Activated CD4-positive, alpha-beta memory T cell treated with anti-CD3 and anti-CD28 coated beads, Interleukin-2, amount 10 ng/mL, durations not matched to agents 7 days and 5 days (primary cell): ENCODE measurements at places on chromosomes 2 and 18.

- DNase-seq = no peak
Observed at GRCh38 chr18:50507120-50507590, 52.7 kb upstream of the MAPK4 start.

DNA sequence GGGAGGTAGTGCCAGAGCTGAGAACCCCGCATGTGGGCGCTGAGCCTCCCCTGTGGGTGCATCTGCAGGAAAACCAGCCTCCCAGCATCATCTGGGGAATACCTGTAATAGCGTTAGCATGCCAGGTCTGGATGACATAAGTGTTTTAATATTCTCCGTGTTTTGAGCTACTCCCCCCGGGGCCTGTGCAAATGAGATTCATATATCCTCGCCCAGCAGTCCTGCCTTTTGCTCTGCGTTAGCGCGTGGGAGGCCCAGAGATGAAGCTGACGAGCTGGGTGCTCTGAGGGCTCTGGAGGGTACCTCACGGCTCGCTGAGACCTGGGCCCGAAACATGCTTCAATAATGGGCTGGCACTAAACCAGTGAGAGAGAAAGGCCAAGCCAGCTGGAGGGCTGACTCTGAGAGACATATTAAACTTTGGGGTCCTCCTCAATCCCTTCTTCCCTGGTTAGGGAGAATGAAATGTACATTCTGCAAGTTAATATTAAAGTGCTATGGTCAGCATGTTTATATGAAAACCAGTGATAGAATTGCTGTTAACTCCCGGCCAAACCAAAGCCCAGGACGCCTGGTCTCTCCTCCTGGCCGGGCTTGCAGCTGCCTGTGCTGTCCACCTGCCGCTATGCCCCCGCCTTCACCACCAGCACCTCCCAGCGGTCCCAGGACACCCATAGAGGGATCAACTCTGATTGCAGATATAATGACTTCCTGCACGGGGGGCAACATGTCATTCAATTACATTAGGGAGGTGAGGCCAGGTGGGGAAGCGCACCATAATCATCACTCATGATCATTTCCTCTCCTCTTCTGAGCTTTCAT is 77.0 kb downstream of the EDAR start:
- no peak for DNase-seq

GRCh38 chr2:26522751-26523171 is 44.8 kb upstream of the OTOF start:
- no peak for DNase-seq

DNA sequence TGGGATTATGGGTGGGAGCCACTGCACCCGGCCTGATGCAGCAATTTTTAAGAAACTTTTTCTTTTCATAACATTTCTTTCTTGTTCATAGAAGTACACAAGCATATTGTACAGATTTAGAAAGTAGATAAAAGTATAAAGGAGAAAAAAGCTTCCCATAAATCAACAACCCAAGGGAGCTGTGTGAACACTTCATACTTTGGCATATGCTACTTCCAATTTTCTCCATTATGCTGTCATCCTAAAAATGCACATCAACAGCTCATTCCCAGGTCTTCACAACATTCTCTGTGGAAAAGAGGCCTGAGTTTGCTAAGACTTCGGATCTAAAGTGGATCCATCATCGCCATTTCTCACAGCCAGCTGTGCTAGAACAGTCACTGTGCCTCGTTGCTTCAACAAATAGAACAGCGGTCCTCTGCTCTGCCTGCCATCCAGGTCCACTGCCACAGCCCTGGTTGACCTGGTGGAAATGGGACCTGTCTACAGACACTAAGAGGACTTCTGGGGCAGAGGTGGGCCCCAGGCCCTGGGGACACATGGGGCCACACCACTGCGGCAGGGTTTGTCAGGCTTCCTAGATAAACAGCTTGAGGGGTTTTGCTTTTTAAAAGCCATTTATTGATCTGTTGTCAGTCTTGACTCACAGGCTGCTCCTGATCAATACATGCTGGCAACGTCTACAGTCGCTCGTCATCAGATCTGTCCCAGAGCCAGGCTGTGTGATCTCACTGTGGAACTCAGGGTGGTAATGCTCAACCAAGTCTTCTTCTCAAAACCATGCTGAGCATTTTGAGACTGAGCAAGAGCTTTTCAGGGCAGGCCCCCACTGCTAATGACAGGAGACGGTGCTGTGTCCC is 72.7 kb upstream of the MGAT4A start:
- DNase-seq = no peak

DNA sequence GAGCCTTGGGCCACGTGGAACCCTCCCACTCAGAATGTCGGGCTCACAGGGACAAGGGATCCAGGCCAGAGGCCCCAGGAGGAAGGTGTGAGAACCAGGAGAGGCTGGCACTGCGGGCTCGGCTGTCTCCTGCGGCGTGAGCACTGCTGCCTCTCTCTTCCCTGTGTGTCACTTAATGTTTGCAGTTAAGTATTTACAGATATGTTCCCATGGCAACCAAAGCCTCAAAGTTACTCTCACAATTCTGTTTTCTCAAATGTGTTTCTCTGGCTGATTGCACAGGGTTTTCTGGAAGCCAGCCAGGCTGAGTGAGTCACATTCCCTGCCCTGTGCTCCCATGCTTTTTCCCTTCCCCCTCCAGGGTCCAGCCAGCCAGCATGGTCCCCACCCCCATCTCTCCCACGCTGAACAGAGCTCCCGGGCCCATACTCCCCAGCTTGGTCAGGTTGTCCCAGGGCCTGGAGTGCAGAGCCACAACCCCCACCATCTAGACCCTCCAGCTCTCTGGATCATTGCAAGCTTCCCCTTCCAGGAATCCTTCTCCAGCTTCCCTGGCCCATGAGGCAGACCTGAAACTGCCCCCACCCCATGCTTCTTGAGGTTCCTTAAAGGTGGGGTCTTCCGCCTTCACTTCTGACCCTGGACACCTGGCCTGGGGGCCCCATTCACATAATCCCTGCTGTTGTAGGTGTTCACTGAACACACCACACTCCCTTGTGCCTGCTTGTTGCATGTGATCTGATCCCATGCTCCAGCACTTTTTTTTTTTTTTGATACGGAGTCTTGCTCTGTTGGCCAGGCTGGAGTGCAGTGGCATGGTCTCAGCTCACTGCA is 265.9 kb downstream of the CELF4 start:
- no peak for DNase-seq
